AML-193 (cell line): ENCODE measurements at places on chromosomes 12 and 14.

DNA sequence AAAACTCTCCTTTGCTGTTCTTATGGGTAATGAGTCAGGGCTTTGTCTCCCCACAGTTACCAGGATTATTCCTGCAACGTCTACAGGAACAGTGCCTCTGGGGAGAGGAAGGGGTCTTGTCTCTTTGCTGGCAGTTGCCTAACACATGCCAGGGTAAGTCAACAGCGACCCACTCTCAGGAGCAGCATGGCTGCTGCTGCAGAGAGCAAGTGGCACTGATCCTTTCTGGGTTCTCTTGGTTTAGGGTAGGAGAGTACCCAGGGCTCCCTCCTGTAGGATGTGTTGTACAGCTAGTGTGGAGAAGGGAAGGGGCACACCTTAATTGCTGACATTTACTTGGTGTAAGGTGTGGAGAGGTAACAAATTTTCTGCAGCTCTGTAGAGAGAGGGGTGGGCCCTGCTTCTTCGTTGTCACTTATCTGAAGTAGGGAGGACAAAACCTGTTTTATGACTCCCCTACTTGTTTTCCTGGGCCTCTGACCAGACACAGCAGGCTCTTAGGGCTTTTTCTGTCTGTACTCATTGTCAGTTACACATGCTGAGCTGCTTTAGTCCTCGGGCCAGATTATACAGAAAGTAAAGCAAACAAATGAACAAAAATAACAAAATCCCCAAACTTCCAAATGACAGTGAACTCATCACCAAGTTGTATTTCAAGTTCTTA is 168.2 kb downstream of the ACSS3 start:
- no peak for DNase-seq

DNA sequence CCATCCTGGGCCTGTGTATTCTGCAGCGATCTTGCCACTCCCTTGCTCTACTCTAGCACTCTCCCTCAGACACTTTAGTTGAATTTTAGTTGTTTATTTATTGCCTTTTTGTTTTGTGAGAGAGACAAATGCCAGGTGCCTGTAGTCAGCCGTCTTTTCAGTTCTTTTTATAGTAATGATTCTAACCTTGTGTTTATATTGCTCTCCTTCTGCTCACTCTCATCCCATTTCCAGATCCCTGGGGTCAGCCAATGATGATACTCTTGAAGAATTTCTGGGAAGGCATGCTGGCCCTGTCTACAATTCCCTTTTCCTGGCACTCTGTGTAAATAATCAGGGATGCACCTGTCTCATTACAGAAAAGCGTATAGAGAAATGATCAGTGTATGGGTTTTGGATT is 334.1 kb upstream of the MIS18BP1 start:
- no peak for DNase-seq

GRCh38 chr12:133023566-133023965 is 13.7 kb upstream of the ZNF84 start:
- DNase-seq, result no peak

GRCh38 chr12:102118874-102119273 is 1.0 kb downstream of the NUP37 start:
- no peak for DNase-seq

DNA sequence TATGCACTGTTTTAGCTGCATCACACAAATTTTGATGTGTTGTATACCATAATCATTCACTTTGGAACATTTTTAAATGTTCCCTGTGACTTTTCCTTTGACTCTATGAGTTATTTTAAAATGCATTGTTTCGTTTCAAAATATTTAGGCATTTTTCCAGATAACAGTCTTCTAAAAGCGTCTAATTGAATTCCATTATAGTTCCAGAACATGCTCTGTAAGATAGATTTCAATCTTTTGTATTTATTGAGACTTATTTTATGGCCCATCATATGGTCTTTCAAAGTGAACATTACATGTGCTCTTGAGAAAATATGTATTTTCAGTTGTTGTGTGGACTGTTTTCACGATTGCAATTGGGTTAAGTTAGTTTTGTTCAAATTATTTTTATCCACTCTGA is 98.7 kb upstream of the ARHGAP5 start:
- DNase-seq, result no peak

GRCh38 chr12:109214131-109214530 is 95.0 kb downstream of the FOXN4 start:
- no peak for DNase-seq

GRCh38 chr12:94649349-94650142 is 811 bp downstream of the TMCC3 start:
- DNase-seq, result no peak
